Activated CD4-positive, alpha-beta T cell treated with anti-CD3 and anti-CD28 coated beads, Interleukin-2, amount 10 ng/mL, durations not matched to agents 24 days and 14 days (primary cell): ENCODE measurements at places on chromosomes 5 and 9. TPM values are rescaled to one million over a fixed set of nuclear protein-coding genes. Genes with fewer than 3 reads are reported as not detected.

The CTXN3 gene
- not detected in 2 replicates for total RNA-seq

The CNTFR gene
- not detected in 2 replicates for total RNA-seq

The SLC34A1 gene
- not detected in 2 replicates for total RNA-seq

The PCDHGA4 gene
- total RNA-seq, result 0.33 and 0.37 TPM in 2 replicates

The WNK2 gene
- 2.7 and 4.0 TPM in 2 replicates for total RNA-seq

The SPINK6 gene
- total RNA-seq, result not detected in 2 replicates

GRCh38 chr5:126920291-126920690, 110.1 kb downstream of the MARCHF3 start:
- no peak for DNase-seq
- no peaks in the 10 kb centered on the region for H3K4me1 ChIP-seq
- H3K27ac ChIP-seq, result no peak overlapping the region
- no peaks in the 10 kb centered on the region for H3K27me3 ChIP-seq
- H3K4me3 ChIP-seq, result no peak overlapping the region

DNA sequence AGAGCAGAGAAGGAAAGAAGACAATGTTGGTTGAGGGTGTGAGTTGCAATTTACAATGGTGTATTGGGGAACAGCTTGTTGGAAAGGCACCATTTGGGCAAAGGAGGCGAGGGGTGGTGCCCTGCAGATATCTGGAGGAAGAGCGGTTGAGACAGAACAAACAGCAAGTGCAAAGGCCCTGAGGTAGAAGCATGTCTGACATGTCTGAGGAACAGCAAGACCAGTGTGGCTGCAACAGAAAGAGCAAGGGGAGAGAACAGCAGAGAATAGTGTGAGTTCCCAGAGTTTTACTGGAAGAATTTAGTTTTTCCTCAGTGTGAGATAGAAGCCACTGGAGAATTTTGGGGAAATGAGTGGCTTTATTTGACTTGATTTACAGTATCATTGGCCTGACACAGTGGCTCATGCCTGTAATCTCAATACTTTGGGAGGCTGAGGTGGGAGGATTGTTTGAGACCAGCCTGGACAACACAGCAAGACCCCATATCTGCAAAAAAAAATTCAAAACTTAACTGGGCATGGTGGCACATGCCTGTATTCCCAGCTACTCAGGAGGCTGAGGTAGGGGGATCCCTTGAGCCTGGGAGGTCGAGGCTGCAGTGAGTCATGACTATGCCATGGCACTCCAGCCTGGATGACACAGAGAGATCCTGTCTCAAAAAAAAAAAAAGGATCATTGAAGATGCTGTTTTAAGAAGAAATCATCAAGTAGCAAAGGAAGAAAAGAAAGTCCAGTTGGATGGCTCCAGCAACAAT, 13.6 kb downstream of the CMBL start:
- no peak overlapping the region for H3K27ac ChIP-seq
- H3K4me3 ChIP-seq, result no peak overlapping the region
- H3K4me1 ChIP-seq, result no peaks in the 10 kb centered on the region

GRCh38 chr5:72125941-72126620, 18.8 kb downstream of the MAP1B start:
- DNase-seq, result no peak

- no peaks in the 10 kb centered on the region for H3K4me1 ChIP-seq
- no peak overlapping the region for H3K4me3 ChIP-seq
- H3K36me3 ChIP-seq, result no peaks in the 10 kb centered on the region
- peaks cover 15% of the 10 kb centered on the region for H3K27me3 ChIP-seq
- no peak for DNase-seq
These were observed 49.5 kb downstream of the C5orf22 start for GRCh38 chr5:31581498-31582099.

GRCh38 chr5:35904443-35905132, 33.8 kb downstream of the CAPSL start:
- H3K4me3 ChIP-seq, result peak overlapping the region; percentile 56
- peaks cover 3% of the 10 kb centered on the region for H3K36me3 ChIP-seq
- DNase-seq, result peak; percentile 78
- peak overlapping the region; percentile 94 for H3K27ac ChIP-seq

- H3K36me3 ChIP-seq, result no peaks in the 10 kb centered on the region
- peaks cover 2% of the 10 kb centered on the region for H3K27me3 ChIP-seq
These were observed 41.0 kb upstream of the EQTN start for GRCh38 chr9:27337833-27338526.

- no peak overlapping the region for H3K27ac ChIP-seq
- H3K4me1 ChIP-seq, result peaks cover 4% of the 10 kb centered on the region
- DNase-seq, result peak; percentile 91
- H3K36me3 ChIP-seq, result no peaks in the 10 kb centered on the region
These were observed 33.4 kb upstream of the SLC6A19 start for GRCh38 chr5:1167728-1168709.

DNA sequence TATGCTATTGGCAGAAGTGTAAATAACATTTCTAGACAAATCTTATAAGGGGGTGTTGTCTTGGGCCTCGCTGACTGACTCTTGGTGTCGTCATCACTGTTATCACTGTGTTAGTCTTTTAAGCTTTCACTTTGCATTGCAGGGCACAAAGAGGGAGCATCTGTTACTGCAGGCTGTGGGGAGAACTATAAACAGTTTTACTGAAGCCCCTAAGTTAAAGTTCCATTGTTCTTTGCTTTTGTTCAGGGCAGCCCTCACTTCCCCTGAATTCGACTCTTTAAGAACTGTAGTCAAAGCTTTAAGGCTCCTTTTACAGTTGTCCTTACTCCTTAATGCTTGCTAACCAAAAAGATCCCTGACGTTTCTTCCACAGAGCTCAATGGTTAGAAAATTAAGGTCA, 605.0 kb downstream of the RAB3C start:
- H3K27ac ChIP-seq, result no peak overlapping the region
- peaks cover 7% of the 10 kb centered on the region for H3K4me1 ChIP-seq
- H3K36me3 ChIP-seq, result no peaks in the 10 kb centered on the region

- H3K27ac ChIP-seq, result no peak overlapping the region
- H3K4me3 ChIP-seq, result no peak overlapping the region
- no peaks in the 10 kb centered on the region for H3K36me3 ChIP-seq
These were observed 15.8 kb upstream of the NEURL1B start for GRCh38 chr5:172624996-172625964.

- no peaks in the 10 kb centered on the region for H3K36me3 ChIP-seq
- H3K4me3 ChIP-seq, result no peak overlapping the region
- H3K27me3 ChIP-seq, result peaks cover 4% of the 10 kb centered on the region
- no peaks in the 10 kb centered on the region for H3K4me1 ChIP-seq
- no peak for DNase-seq
- no peak overlapping the region for H3K27ac ChIP-seq
These were observed 278.6 kb upstream of the C9orf72 start for GRCh38 chr9:27851858-27852257.

DNA sequence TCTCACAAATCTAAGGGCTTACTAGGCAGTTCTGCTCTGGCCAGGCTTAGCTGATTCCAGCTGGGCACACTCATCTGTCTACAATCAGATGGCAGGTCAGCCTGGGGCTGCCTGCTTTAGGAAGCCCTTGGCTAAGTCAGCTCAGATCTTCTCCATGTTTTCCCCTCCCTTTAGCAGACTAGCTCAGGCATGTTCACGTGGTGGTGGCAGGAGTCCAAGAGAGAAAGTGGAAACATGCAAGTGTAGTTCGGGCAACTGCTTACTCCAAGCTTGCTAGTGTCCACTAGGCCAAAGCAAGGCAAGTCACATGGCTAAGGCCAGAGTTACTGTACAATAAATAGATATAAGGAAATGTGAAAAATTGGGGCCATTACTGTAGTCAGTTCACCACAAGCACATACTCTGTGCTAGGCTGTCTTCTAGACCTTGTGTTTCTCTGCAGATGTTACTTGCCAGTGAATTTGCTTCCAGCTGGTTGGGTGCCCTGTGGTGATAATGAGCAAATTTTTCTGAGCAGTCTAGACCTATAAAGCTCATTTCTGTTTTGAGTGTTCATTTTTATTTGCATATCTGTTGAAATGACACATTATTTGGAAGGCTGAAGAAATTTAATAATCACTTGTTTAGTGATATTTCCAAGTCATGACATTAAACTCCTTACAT, 38.3 kb downstream of the RECK start:
- H3K4me3 ChIP-seq, result no peak overlapping the region
- DNase-seq, result no peak
- H3K4me1 ChIP-seq, result no peaks in the 10 kb centered on the region
- no peaks in the 10 kb centered on the region for H3K27me3 ChIP-seq
- no peaks in the 10 kb centered on the region for H3K36me3 ChIP-seq
- H3K27ac ChIP-seq, result no peak overlapping the region

- H3K27ac ChIP-seq, result no peak overlapping the region
- H3K4me1 ChIP-seq, result no peaks in the 10 kb centered on the region
- no peaks in the 10 kb centered on the region for H3K36me3 ChIP-seq
- DNase-seq, result no peak
- H3K27me3 ChIP-seq, result no peaks in the 10 kb centered on the region
These were observed 20.7 kb upstream of the BASP1 start for GRCh38 chr5:17196697-17197096.

- peaks cover 14% of the 10 kb centered on the region for H3K4me1 ChIP-seq
- peaks cover 2% of the 10 kb centered on the region for H3K36me3 ChIP-seq
- H3K4me3 ChIP-seq, result no peak overlapping the region
These were observed 143.6 kb downstream of the PCSK5 start for GRCh38 chr9:76034049-76034448.

DNA sequence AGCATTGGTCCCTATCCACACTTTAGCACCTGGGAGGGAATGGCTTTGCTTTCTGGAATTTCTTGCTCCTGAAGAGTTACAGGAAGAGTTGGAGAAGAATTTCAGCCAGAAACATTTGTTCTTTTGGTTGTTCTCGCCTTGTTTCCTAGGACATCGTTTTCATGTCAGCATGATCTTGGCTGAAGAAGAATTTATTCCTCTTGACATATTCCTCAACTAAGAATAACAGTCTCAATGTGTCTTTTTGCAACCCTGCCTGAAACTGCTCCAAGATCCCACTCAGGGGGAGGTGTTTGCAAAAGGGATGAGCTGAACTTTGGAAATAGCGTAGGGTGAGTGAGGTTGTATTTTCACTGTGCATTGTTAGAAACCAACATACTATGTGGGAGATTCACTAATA, 26.1 kb downstream of the MAMDC2 start:
- H3K36me3 ChIP-seq, result no peaks in the 10 kb centered on the region
- peaks cover 2% of the 10 kb centered on the region for H3K27me3 ChIP-seq
- no peak overlapping the region for H3K27ac ChIP-seq
- H3K4me3 ChIP-seq, result no peak overlapping the region

DNA sequence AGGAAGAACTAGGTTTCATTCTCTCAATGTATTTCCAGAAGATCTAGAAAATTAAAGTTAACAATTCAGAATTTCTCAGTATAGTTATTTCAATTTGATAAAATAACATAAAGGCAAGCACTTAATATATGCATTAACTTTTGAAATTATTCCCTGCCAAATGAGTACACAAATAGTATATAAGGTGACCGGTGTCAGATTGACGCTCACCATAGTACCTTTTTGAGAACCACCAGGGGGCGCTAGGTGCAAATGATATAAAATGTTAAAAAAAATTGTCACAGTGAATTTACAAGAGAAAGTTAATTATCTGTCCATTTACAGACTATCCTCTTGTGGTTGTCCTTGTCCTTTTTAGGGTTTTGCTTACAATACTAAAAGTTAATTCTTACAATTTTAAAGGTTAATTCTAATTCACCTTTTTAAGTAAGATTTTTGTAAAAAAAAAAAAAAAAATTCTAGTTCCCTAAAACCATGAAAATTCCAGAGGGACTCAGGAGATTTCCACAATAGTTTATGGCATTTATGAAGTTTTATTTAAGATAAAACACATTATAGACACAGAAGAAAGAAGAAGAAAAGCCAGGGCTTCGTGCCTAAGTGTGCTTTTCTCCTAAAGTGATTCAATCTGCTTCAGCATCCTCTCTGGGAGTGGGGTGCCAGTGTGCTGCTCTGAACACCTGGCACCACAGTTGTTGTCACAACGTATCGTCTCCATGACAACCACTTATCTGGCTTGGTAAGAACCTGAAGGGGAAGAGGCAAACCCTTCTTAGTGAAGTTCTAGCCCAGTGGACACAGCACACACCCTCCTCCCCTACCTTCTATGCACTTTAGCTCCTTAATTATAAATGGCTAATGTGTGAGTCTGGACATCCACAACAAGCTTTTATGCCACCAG, 1.7 kb downstream of the ADAMTS16 start:
- DNase-seq, result peak; percentile 83
- H3K27me3 ChIP-seq, result peaks cover 20% of the 10 kb centered on the region
- no peak overlapping the region for H3K27ac ChIP-seq
- H3K4me3 ChIP-seq, result no peak overlapping the region
- peaks cover 4% of the 10 kb centered on the region for H3K4me1 ChIP-seq

GRCh38 chr5:9438596-9439354, 107.1 kb downstream of the SEMA5A start:
- H3K4me1 ChIP-seq, result no peaks in the 10 kb centered on the region
- H3K36me3 ChIP-seq, result no peaks in the 10 kb centered on the region
- no peak for DNase-seq
- H3K4me3 ChIP-seq, result no peak overlapping the region
- no peak overlapping the region for H3K27ac ChIP-seq
- no peaks in the 10 kb centered on the region for H3K27me3 ChIP-seq

- H3K4me1 ChIP-seq, result no peaks in the 10 kb centered on the region
- H3K36me3 ChIP-seq, result no peaks in the 10 kb centered on the region
- H3K27ac ChIP-seq, result no peak overlapping the region
- H3K27me3 ChIP-seq, result no peaks in the 10 kb centered on the region
- DNase-seq, result no peak
- no peak overlapping the region for H3K4me3 ChIP-seq
These were observed 74.2 kb upstream of the SLC12A2 start for GRCh38 chr5:128009403-128009802.

GRCh38 chr9:27181381-27181780, 72.4 kb downstream of the TEK start:
- H3K36me3 ChIP-seq, result no peaks in the 10 kb centered on the region
- H3K27ac ChIP-seq, result no peak overlapping the region
- DNase-seq, result no peak

DNA sequence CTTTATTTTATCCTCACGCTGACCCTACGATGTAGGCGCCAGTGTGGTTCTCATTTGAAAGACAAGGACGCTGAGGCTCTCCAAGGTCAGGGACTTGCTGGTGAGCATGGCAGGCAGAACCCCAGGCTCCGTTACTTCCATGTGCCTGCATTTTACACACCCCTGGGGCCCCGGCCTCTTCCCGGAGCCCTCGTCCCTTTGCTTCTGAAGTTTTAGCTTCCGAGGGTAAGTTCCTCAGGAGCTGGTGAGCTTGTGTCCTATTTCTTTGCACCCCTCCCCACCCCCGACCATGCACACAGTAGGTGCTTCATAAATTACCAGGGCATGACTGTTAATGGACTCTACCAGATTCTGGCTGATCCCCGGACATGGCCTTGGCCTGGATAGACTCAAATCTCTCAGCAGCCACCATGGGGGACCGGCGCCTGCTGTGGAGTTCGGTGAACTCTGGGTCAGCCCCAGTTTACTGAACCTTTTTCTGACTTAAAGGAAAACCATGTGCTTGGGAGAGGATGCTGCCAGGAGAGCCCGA, 59.3 kb upstream of the RNU6ATAC start:
- no peak overlapping the region for H3K27ac ChIP-seq
- no peak for DNase-seq
- H3K4me3 ChIP-seq, result no peak overlapping the region
- H3K27me3 ChIP-seq, result no peaks in the 10 kb centered on the region

GRCh38 chr5:68554571-68555279, 339.2 kb downstream of the PIK3R1 start:
- H3K27ac ChIP-seq, result no peak overlapping the region
- no peaks in the 10 kb centered on the region for H3K4me1 ChIP-seq
- no peaks in the 10 kb centered on the region for H3K36me3 ChIP-seq
- peaks cover 2% of the 10 kb centered on the region for H3K27me3 ChIP-seq
- DNase-seq, result no peak
